ENCODE measurements at places on chromosomes 4 and X.

- peak; percentile 55 for DNase-seq
Observed at GRCh38 chrX:85379174-85379907, at the start of gene POF1B. Gene POF1B, minus strand, starts transcription at chrX:85379665. Its CDS starts 211 bp downstream, at chrX:85379454.

- no peak for DNase-seq
Observed at GRCh38 chrX:118179718-118180117, 63.1 kb upstream of the KLHL13 start.

DNA sequence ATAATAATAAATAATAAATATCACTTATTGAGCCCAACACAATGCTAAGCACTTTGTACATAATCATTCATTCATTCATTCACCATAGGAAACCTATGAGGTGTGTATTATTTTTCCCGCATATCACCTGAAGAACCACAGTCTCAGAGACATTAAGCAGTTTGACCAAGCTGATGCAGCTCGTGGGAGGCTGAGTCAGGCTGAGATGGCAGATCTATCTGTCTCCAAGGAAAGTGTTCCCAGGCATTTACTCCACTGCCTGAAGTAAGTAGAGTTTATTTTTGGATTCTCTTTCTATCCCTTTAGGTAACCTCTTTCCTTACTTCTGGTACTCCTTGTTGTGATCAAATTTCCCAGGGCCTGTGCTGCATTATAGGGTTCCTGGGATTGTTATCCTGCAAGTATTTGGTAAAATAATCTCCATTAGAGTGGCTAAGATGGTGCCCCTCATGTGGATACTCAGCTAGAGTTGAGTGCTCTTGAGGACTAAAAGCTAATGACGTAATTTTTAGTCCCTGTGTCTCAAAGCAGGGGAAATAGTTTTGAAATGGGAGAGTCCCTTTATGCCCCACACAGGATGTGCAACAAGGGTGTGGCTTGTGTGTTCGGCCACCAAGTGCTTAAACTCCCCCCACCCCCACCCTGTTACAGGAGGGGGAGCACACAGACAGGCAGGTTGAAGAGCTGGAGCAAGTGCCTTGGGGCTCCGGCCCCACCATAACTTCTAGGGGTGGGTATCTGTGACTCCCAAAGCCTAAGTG, 467.0 kb downstream of the STIM2 start:
- DNase-seq = no peak

- DNase-seq = no peak
Observed at GRCh38 chr4:88728146-88728545, 30.5 kb upstream of the NAP1L5 start.

DNA sequence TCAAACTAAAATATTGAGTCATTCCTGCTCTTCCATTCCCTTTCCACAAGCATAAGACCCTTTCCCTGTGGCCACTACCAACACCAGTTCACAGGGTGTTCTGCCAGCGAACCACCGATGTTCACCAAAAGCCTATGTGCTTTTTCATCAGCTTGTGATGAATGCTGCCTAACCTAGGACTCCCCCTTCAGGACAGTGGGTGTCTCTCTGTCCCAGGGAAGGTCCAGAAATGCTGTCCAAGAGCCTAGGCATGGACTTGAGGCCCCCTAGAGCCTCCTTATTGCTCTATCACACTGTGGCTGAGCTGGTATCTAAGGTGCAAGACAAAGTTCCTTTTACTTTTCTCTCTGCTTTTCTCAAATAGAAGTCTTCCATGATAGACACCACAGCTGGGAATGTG, 1015.6 kb downstream of the PCDH19 start:
- no peak for DNase-seq

- no peak for DNase-seq
Observed at GRCh38 chr4:82890528-82890900, 439 bp downstream of the SEC31A start.

DNA sequence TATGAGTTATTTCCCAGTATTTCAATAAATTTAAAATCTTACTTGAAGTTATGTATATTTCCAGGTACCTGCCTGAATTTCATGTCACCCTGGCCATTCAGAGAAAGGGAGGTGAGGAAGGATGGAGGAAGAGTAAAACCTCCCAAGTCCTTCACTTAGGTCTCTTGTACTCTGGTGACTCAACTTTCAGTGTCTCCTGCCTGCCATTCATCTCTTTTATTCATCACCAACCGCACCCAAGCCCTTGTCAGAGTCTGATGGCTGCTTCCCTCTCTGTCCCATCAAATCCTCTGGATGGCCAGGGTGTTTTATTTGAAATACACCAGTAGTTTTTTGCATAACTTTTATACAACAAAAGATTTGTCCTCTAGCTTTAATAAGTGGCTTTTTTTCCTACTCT, 17.8 kb downstream of the TMPRSS11E start:
- DNase-seq = no peak

- no peak for DNase-seq
Observed at GRCh38 chrX:133440081-133440796, 24.9 kb upstream of the GPC4 start.

DNA sequence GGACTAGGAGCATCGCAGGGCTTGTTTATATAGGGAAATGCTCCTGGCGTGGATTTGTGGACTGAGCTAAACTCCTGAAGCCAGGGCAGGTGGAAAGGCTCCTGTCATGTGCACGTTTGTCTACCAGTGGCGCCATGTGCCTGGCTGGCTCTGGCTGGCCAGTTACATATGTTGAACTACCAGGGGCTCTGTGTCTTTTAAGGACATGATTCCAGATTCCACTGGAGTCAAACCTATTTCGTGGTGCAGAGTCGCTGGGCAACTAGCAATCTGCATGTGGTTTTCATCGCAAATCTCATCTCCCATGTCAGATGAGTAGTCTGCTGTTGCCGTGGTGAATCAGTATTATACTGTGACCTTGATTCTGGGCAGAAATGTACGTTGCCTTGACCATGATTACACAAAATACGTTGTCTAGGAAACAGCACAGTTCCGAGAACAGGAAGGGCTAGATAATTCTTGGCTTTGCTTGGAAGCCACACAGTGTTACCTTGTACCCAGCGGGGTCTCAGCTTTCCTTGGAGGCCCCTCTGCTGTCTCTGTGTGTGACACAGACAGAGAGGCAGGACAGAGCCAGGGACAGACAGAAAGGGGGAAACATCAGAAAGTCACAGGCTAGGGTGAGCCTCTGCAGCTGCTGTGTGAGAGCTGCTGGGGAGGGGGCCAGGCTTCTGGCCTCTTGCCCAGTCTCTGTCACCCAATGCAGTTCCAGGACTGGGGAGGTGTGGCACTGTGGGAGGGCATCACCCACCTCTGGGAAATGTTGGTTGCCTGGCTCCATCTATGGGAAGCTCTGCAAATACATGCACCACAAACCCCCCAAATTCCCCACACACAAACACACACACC, 19.2 kb downstream of the PNMA6E start:
- DNase-seq = peak; percentile 61

DNA sequence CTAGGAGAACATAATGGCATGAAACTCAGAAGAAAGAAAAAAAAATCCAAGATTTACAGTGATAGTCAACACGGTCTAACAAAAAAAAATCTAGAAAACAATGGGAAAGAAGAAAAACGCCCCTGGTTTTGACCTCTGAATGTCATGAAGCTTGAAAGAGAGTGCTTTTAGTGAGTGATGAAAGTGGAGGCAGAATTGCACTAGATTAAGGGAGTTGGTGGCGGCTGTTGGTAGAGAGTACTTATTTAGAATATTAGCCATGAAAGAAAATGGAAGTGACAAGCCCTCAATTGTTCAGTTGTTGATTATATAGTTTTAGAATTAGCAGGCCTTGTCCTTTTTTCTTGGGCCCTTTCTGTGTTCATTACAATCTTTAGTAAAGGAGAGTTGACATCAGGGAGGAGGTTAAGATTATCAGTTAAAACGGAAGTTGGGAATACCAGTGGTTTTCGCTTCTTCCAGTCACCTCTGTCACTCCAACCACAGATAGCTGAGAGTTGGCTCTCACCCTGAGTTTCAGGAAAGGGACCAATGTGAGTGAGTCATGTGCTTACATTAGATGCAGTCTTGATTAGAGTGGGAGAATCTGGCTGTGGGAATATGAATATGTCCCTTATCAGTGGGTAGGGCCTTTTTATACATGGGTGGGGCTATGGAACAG, 29.7 kb downstream of the EREG start:
- no peak for DNase-seq

DNA sequence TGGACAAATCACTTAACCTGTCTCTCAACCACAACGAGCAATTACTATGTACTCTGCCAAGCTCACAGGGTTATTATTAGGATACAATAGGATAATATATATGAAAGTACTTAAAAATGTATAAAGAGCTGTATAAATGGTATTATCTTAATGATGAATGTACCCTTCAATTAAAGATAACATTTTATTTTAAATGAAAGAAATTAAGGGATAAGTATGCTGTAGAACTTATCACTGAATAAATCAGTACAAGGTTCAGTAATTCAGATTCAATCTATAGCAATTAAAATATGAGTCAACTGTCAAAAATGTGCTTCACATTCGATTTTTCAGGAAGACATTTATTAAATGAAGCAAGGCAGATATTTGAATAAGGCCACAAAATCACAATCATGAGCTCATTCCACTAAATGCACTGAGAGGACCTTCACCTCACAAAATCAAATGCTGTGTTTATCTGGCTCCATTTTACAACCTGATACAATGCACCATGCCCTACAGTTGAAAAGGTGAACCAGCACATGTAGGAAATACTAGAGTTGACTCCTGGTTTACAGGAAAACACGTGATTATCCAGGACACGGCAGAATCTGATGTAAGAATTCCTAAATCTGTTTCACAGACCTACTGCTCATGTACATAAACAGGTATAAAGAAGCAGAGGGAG, 4.4 kb downstream of the LRCH2 start:
- no peak for DNase-seq

- no peak for DNase-seq
Observed at GRCh38 chr4:70713453-70714078, 8.2 kb upstream of the RUFY3 start.

GRCh38 chr4:27685091-27685490, 824.5 kb downstream of the STIM2 start:
- DNase-seq = no peak

DNA sequence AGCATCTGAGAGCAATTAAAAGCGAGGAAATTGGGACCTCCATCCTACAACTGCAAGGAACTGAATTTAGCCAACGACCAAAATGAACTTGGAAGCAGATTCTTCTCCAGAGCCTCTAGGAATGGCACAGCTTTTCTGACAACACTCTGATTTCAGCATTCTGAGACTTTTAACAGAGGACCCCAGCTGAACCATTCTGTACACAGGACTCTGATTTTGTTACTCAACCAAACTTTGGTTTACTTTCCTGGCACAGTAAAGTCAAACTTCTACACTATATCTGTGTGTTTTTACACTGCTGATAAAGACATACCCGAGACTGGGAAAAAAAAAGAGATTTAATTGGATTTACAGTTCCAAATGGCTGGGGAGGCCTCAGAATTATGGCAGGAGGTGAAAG, 37.6 kb downstream of the UBQLN2 start:
- DNase-seq = no peak

GRCh38 chr4:154984148-154984547, 203.1 kb downstream of the RBM46 start:
- no peak for DNase-seq

- DNase-seq = no peak
Observed at GRCh38 chr4:170336238-170336775, 246.6 kb upstream of the AADAT start.

DNA sequence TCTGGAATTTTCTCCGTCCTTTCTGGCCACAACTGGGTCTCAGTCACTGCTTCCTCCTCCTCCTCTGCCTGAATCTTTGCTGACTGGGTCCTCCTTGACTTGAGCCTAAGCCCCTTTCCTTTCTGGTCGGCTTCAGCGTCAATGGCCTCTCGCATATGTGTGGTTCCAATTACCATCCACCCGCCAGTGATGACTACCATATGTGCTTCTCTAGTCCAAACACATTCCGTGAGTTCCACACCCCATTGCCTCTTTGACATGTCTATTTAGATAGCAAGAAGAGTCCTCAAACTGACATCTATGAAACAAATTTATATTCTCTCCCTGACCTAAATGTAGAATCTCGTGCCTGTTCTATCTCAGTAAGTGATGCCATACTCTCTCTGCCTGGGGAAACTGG, 19.8 kb downstream of the MXRA5 start:
- no peak for DNase-seq

- DNase-seq = no peak
Observed at GRCh38 chr4:31518796-31519250, 798.7 kb downstream of the PCDH7 start.

- no peak for DNase-seq
Observed at GRCh38 chr4:8913121-8913857, 41.6 kb upstream of the HMX1 start.

DNA sequence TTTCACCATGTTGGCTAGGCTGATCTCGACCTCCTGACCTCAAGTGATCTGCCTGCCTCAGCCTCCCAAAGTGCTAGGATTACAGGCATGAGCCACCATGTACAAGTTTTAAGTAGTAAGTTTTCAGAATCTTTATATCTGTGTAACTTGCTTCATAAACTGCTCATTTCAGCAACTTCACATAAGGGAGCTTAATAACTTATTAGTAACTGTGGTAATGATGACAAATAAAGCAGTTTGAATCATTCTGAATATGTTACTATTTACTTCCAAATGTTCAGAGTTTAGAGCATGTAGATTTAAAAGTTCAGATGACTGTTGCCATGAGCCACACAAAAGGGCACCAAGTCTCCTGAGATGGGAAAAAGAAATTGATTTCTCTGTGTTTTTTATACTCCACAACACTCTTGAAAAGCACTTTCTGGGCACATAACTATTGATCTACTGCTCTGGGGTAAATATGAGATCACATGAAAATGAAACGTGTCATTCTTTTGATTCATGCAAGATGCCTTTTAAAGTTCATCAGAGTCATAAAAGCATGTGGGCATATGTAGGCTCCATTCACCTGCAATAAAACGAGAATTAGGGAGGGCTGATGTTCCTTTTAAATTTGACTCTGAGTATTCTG, 14.1 kb upstream of the CA5B start:
- no peak for DNase-seq

GRCh38 chrX:72142094-72142793, 10.5 kb upstream of the RTL5 start:
- DNase-seq = peak; percentile 73

Measured in COR-L47 (cell line).